ENCODE measurements at places on chromosomes 16 and 17. TPM values are rescaled to one million over a fixed set of nuclear protein-coding genes. Genes with fewer than 3 reads are reported as not detected.
A peak's percentile ranks its signal among the peaks of the same experiment; 100 is the strongest.

The EVI2A gene
- 252 TPM for total RNA-seq

The PEMT gene
- total RNA-seq, result 67.8 TPM

The ABCC12 gene
- 0.05 TPM for total RNA-seq

GRCh38 chr17:45270828-45271418 lies 9.0 kb upstream of the SPATA32 start:
- peak; percentile 54 for DNase-seq

GRCh38 chr17:15233022-15233805 lies 31.9 kb downstream of the PMP22 start:
- DNase-seq, result no peak

DNA sequence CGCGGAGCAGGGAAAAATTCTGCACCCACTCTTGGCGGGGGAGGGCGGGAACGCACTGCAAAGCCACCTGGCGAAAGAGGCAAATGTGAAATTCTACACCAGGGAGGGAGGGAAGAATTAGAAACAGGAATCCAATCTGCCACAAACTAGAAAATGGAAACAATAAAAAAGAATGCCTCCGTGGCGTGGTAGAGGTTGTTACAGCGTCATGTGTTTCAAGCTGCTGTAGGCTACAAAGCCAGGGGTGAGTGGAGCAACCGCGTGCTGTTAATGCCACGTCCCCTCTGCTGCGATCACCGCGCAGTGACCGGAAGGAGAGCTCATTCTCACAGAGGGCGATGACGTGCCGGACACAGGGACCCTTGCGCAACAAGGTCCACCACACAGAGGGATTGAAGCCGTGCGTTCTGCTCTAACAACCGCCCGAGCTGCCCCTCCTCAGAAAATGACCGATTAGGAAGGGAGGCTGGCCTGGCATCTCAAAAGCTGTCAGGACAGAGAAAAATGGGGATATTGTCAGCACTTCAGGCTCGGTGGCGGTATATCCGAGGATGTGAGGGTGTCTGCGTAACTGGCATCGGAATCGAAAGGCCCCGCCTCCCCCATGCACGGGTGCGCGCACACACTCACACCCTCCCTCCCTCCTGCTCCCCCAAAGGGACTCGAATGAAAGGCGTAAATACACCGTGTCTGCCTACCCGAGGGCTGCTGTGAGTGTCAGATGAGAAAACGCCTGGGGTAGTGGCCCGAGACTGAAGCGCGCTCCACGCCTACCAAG lies 70.8 kb upstream of the TNRC6C start:
- DNase-seq, result no peak

GRCh38 chr17:21452377-21453143 lies 76.4 kb downstream of the KCNJ12 start:
- DNase-seq, result peak; percentile 42

GRCh38 chr16:87725596-87726235 lies 40.1 kb downstream of the KLHDC4 start:
- no peak for DNase-seq

DNA sequence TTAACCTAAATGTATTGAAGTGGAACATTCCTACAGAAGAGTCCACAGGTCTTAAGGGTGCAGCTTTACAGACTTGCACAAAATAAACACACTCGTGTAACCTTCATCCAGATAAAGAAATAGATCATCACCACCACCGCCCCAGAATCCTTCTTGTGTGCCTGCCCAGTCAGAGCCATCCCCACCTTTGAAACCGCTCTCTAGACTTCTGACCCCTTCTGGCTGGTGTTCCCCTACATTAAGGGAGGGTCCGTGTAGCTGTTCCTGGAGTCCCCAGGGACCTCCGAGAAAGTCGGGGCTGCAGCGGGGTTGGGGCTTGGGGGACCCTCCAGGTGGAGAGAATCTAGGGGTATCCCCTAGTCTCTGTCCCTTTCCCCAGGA lies 9.4 kb downstream of the TBX4 start:
- no peak for DNase-seq

- no peak for DNase-seq
Observed at GRCh38 chr16:56895813-56896212, 30.8 kb downstream of the SLC12A3 start.

DNA sequence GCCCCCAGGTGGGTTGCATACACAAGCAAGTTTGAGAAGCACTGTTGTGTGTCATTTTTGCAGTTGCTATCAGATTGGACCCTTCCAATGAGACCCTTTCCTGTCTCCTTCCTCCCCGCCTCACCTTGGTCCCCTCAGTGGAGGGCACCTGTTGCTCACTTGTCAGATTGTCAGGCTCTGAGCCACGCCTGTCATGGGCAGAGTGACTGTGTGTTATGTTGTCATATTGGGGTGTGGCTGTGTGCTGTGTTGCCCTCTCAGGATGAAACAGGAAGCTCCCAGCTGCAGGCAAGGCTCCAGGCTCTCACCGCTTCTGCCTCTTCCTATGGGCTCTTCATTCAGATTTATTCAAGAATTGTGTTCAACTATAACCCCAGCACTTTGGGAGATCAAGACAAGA lies 302.9 kb downstream of the CPPED1 start:
- no peak for DNase-seq

- DNase-seq, result no peak
Observed at GRCh38 chr17:61018938-61019337, 341.3 kb downstream of the BCAS3 start.

DNA sequence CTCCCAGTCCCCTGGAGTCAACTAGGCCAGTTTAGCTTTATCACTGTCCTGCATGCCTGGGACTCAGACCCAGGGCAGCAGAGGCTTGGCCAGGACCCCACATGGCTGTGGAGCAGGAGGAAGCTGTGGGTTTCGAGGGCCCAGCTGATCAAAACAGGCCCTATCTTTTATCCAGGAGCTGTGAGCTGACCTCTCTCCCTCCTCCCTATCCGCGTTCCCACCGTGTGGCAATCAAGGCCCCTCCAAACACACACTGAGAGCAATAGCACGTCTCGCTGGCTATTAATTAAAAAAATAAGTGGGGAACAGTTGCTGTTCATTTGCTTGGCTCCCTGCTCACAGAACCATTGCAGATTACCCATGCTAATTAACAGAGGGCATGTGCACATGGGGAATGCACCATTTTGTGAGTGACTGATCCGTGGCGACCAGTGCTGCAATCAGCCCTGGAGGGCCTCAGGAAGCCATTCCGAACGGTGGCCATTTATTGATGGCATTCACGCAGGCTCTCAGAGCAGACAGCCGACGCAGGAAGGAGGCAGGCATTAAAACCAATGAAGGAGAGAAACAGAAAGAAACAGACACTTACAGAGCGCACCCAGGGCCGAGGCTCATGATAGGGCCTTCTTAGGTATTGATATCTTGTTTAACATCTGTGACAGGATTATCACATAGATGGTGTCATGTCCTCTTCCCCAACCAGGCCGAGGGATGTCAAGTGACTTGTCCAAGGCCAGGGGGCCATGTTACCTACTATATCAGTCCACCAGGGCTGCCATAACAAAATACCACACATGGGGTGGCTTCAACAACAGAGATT lies 157.1 kb downstream of the KATNIP start:
- no peak for DNase-seq
